ENCODE measurements at places on chromosomes 16 and 17.

DNA sequence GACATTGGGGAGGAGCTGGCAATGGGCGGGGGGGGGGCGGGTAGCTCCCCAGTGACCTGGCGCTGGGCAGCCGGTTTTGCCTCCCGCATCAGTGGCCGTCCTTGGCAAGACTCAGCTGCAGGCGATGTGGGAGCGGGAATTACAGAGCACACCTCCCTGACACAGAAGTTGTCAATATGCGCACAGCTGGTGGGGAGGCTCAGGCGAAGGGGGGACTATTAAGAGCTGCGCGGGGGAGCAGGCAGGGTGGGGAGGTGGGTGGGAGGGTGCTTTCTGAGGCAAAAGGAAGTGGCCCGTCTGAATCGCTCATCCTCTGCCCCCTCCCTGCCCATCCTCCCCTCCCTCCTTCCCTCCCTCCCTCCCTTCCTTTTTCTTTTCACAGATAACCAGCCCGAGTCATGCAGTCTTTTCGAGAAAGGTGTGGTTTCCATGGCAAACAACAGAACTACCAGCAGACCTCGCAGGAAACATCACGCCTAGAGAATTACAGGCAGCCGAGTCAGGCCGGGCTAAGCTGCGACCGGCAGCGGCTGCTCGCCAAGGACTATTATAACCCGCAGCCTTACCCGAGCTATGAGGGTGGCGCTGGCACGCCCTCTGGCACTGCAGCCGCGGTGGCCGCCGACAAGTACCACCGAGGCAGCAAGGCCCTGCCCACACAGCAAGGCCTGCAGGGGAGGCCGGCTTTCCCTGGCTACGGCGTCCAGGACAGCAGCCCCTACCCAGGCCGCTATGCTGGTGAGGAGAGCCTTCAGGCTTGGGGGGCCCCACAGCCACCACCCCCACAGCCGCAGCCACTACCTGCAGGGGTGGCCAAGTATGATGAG is 44.0 kb downstream of the SREBF1 start:
- peak; percentile 73 for DNase-seq

- no peak for DNase-seq
Measured at GRCh38 chr17:28624148-28624547, 10.2 kb upstream of the RSKR start.

- DNase-seq = no peak
Measured at GRCh38 chr17:45380046-45380765, 52.5 kb downstream of the ARHGAP27 start.

DNA sequence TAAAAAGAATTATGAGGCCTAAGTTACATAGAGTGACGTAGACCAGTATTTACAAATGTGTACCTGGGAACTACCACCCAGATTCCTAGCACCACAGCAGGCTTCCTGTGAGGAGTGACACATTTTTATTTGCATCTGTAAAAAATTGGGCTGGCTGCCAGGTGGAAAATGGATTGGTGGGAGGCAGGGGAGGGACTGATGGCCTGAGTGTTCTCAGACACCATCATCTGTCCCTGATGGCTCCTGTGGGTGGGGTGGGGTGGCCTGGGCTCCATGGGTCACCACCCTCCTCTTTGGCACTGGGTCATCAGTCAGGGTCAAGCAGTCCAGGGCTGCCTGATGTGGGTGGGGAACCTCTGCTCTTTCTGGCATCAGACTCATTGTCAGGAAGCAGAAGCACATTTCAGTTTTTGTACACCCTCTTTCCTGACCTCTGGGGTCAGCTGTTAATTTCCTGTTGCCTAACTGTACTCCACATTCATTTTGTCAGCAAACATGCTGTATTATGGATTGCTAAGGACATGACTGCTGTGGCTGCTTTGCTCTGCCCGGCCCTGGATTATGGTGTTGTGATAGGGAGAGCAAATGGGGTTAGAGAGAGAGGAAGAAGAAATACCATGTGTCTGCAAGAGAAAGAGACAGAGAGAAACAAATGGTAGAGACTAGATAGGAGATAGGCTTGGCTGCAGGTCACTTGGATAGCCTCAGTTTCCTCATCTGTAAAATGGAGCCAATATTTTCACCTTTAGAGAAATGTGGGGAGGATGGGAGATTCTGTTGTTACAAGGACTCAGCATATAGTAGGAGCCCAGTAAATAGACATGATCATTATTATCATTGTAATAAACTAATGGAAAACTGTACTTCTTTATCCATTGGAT is 11.6 kb upstream of the MFAP4 start:
- DNase-seq = peak; percentile 53

- DNase-seq = no peak
Measured at GRCh38 chr17:79478841-79479240, 132.0 kb downstream of the RBFOX3 start.

- DNase-seq = no peak
Measured at GRCh38 chr16:29978081-29978480, 4.4 kb downstream of the TAOK2 start.

DNA sequence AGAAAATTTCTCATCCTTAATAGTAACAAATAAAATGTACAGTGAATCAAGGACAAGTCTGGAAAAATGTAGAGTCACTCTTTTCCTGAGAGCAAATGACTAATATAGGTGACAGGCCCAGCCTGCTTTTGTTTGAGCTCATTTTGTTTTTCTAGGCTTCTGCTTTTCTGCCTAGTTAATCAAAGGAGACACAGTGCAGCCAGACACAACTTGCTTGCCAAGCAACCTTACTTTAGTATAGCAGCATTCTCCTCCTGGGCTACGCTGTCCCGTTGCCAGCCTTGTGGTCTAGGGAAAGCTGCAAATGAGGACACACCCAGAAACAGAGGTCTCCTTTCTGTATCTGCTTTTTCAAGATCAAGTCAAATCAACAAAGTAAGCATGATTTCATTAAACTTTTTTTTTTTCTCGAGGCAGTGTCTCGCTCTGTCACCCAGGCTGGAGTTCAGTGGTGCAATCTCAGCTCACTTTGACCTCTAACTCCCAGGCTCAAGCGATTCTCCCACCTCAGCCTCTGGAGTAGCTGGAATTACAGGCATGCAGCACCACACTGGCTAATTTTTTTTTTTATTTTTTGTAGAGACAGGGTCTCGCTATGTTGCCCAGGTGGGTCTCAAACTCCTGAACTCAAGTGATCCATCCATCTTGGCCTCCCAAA is 17.2 kb downstream of the GINS3 start:
- no peak for DNase-seq

DNA sequence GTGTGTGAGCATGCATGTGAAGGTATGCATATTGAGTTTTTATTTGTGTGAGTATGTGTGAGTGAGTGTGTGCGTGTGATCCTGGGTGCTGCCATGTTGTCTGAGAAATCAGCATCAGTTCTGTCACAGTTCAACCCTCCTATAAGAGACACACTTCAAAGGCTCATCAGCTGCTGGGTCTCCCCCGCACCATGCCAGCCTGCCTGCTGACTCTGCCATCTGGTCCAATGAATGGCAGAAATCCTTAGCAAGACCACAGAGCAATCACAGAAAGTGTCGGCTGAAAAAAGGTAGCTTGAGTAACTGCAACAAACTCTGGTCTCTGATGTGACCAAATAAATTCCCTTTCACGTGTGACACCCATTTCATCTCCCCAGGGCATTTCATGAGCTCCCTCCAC is 381.8 kb upstream of the MAF start:
- no peak for DNase-seq

Data from COR-L47 (cell line).